ENCODE measurements at places on chromosomes 7 and 10.

GRCh38 chr7:71784180-71784579 is 628.0 kb downstream of the CALN1 start:
- DNase-seq = no peak

DNA sequence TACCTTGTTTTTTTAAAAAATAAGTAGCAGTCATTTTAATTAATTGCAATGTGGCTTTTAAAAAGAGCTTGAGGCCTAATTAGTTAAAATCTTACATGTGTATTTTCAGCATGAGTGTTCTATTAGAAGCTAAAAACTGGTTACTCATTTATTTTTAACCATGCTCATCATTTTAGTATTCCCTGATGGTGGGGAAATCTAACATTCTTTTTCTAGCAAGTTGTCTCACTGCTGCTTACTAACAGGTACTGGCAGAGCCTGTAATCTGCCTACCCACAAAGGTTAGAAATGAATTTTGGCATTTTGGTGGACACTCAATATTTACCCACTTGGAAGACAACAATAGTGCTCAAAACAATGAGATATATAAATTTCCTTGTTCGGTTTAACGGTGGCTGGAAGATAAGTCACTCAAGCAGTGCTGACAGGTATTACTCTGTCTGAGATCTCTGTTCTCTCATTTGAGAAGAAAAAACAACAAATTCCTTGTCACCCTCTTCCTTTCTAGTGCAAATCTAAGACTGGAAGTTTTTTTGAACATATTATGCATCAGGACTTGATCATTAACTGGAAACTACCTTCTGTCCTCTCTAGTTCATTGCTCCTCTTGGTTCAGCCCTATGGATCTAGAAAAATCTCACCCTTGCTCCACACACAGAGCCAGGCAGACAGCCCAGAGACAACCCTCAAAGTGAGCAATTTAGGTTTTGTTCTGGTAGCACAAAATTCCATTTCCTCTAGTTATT is 83.3 kb downstream of the VWDE start:
- DNase-seq = no peak

DNA sequence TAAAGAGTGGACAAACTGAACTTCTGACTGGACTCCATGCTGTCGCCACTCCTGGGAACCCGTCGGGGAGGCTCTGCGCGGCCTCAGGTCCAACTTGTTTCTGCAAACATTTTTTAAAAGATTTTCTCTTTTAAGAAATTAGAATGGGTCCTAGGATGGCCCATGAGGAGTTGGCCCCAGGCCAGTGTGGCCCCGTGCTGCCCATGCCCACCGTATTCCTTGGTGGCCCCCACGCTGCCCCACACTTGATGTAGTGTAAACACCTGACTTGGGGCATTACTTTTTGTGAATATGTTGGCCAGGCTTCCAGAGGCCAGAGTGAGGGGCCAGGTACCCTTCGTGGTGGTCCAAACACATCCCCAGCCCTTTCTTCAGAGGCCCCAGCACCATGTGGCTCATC is 19.3 kb downstream of the ZNF316 start:
- DNase-seq = no peak

- DNase-seq = no peak
Observed at GRCh38 chr10:123009105-123009820, 457 bp downstream of the ACADSB start.

DNA sequence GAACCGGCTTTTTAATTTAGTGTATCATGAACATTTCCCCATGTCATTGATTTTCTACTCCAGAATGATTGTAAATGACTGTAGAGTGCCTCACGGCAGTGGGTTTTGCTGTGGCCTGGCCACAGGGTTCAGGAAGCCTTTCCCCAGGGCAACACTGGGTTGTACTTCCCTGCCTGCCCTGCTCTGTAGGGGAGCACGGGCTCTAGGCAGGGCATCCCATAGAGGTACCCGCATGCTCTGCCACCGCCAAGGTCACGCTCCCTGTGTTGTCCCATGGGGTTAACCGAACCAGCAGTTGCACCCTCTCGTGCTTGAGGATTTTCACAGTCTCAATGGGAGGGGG is 63.8 kb downstream of the BPGM start:
- no peak for DNase-seq

- DNase-seq = no peak
Observed at GRCh38 chr10:4617589-4617988, 208.4 kb upstream of the AKR1E2 start.

DNA sequence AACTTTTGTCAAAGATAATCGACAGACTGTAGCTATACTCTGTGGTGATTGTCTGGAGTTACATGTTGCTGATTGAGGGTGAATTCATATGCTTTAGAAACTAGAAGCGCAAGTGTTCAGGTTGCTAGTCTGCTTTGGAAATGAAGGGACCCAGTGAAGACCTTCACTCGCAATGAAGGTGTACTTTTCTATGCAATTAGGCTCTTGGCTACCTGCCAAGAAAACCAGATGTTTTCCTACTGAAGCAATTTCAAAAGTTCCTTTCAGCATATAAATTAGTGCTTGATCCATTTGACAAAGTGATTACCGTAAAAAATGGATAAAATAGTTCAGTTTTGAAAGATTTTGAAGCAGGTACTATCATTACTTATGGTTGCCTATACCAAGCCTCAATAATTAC is 10.0 kb upstream of the STK31 start:
- no peak for DNase-seq

DNA sequence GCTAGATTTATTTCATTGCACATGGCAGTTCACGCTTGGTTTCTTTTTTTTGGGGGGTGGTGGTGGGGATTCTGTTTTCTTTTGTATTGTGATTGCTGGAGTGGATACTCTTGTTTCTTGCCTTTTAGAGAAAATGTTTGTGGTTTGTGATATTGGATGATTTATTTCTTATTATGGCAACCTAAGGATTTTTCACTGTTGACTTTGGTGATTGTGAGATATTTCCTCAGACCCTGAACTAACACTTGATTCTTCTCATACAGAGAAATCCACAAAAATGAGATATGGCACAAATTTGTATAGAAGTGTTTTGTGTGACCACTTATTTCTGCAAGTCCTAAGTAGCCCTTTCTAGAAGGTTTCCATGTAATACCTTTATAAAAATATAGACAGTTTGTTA is 871.1 kb downstream of the LRMDA start:
- DNase-seq = no peak

DNA sequence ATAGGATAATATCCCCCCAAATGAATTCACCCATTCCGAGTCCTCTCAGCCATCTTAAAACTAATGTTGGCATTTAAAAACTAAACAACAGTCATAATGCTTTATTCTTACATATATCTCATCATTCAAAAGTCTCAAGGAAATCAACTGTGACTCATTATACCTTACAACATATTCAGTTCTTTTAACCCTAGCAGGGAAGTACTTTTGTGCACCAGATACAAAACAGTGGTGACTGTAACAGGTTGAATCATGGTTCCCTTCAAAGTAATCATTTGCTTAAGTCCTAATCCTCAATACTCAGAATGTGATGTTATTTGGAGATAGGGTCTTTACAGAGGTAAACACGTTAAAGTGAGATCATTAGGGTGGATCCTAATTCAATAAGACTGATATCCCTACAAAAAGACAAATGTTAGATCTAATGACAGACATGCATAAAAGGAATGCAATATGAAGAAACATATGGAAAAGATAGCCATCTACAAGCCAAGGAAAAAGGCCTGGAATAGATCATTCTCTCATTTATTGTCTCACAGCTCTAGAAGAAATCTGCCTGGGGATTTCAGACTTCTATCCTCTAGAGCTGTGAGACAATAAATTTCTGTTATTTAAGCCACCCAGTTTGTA is 42.3 kb downstream of the RELN start:
- no peak for DNase-seq

DNA sequence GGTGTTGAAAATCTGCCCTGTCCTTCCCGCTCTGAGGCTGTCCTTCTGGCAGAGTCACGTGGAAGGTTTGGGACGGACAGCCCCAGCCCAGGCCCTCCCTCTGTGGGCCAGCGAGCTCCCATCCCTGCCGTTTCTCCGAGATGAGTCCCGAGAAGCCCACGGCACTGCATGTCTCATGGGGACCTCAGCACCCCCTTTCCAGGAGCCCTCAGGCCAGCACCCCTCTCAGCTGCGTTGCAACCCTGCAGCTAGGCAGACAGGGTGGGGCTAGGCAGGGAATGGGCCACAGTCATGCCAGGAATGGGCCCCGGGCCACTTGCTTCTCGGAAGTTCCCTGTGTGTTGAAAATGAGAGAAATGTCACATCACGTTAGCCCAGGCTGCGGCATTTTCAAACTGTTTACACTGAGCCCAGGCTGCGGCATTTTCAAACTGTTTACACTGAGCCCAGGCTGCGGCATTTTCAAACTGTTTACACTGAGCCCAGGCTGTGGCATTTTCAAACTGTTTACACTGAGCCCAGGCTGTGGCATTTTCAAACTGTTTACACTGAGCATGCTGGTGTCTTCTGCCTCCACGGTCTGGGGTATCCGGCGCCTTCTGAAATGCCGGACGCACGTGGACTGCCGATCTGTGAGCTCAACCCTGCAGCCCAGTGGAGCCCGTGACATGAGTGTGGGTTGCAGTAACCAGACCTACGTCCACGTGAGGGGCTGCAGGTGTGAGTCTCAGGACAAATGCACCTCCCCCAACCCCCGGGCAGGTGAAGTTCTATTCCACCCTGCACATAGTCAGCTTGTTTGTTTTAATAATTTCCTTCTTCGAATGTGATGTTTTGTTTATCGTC is 42.6 kb downstream of the FAM20C start:
- DNase-seq = no peak

DNA sequence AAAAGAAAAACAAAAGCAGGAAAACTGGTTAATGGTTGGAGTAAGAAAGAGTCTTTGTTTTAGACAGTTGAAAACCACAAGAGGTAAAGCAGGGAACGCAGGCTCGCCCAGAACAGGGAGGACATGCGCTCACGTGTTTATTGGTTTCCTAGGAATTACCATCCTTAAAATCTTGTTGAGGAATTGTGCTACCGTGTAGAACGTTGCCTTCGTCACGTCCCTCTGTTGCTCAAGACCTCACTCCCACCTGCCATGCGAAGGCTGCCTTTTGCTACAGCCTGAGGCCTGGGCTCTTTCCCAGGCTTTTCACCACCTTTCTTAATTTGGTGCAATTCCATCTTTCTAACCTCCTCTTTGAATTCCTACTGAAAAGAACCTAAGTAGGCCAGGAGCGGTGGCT is 61.6 kb upstream of the CAMK1D start:
- DNase-seq = no peak

DNA sequence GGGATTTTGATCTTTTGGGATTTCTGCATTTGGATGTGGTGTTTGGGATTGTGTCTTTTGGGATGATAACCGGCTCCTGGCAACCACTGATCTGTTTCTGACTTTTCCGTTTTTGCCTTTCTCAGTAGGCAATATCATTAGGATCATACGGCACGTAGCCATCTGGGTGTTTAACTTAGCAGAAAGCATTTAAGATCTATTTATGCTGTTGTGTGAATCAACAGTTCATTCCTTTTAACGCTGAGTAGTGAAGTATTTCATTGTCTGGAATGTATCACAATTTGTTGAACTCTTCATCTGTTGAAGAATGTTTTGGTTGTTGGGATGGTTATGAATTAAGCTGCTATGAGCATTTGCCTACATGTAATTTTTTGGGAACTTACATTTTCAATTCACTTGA is 459.6 kb downstream of the SDK1 start:
- DNase-seq = no peak

GRCh38 chr10:36451391-36451970 is 673.9 kb upstream of the ANKRD30A start:
- no peak for DNase-seq

DNA sequence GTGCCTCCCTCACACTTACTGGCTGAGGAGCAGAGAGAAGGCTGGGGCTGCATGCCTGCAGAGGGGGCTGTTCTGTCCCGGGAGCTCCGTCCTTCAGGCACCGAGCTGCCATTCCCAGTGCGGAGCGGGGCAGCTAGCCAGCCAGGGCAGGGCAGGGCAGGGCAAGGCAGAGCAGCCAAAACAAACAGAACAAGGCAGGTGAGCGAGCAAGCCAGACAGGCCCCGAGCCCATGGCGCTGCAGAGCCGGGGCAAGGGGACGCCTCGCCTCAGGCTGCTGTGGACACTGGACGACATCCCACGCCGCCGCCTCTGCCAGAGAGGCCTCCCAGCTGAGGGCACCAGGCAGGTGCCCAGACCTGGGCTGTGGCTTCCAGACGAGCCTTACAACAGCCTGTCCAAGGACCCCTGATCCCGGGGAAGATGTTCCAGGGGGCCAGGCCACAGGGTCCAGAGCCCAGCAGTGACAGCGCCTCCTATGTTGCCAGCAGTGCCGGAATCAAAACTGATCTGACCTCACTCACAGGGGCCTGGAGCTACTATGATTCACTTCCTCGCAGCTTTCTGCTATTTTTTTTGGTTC is 8.2 kb upstream of the NDST2 start:
- no peak for DNase-seq

GRCh38 chr7:26423436-26423835 is 131.8 kb downstream of the SNX10 start:
- DNase-seq = no peak

GRCh38 chr7:131106681-131107336 is 220.9 kb upstream of the MKLN1 start:
- DNase-seq = peak; percentile 34

- no peak for DNase-seq
Observed at GRCh38 chr7:3250725-3251124, 50.3 kb upstream of the SDK1 start.

DNA sequence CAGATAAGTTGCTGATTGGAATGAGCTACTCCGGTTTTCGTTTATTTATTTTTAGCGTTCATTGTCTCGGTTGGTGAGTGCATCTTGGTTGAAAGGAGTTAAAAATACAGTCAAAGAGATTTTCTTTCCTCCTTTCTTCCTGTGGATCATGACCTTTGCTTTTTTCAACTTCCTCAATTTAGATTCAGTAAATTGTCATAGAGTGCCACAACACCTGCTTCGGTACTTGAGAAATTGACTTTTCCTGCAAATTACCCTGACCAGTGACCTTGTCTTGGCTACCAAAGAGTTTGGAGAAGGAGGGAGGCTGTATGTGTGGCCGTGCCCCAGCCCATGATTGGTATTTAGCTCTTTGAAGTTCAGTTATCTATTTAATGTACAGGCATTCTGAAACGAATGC is 128.7 kb downstream of the FAM204A start:
- DNase-seq = no peak

DNA sequence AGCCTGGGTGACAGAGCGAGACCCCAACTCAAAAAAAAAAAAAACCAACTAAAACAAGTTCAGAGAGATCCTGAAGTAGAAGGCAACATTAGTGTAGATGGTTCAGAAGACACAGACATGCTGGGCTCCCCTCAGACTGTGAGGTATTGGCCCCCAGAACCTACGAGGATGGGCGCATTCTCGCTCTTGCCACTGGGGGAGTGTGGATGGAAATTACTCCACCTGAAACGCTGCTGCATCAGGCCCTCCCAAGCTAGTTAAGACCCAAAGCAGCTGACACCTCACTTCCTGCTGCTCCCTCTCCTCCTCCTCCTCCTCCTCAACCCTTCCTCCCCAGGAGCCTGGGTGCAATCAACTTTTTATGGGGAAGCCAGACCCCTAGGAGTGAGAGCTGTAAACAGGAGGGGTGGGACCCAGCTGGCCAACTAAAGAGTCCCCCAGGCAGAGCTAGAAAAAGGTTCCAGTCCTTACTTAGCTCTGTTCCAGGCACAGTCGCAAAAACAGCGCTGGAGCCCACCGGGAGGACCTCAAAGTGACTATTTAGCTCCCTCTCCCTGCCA is 7.4 kb downstream of the SH3PXD2A start:
- DNase-seq = no peak

- DNase-seq = peak; percentile 46
Observed at GRCh38 chr10:7409045-7409731, 1.6 kb downstream of the SFMBT2 start.

- no peak for DNase-seq
Observed at GRCh38 chr10:91551856-91552255, 81.0 kb downstream of the PPP1R3C start.

GRCh38 chr10:91880310-91880709 is 29.0 kb downstream of the FGFBP3 start:
- DNase-seq = no peak

GRCh38 chr10:79331709-79332108 is 15.6 kb upstream of the PPIF start:
- DNase-seq = peak; percentile 82

Measured in stimulated activated CD8-positive, alpha-beta memory T cell treated with anti-CD3 and anti-CD28 coated beads, Interleukin-15, amount 100 ng/mL, for 48 hours (primary cell).